ENCODE measurements at places on chromosomes 1 and 21.

GRCh38 chr1:184465489-184466146 lies 78.8 kb downstream of the C1orf21 start:
- no peak for DNase-seq

DNA sequence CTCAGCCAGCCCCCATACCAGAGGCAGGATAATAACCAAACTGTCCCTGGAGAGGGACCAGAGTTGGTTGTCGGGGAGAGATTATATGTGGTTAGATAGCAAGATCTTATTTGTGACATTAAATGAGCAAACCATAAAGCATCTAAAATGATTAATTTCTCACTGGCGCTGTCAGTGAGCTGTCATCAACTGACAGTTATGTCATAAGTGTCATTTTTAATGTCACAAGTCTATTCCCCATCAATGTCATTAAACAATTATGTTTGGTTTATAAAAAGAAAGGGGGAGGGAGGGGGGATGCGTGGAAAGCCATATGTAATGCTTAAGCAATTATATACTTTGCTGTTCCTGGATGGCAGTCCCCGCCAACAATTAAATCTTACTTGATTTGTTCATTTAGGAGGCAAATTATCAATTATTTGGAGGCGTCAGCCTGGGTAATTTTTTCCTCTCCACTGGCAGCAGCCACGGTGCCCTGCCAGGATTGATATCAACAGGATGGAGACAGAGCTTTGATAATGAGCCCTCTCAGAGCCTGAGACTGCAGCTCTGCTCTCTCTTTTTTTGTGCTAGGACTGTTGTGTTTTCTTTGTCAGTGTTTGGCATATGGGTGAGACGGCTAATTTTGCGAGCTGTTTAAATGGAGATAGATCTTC lies 333.6 kb upstream of the CAMK1G start:
- DNase-seq, result no peak

GRCh38 chr1:9455487-9456234 lies 83.6 kb upstream of the SLC25A33 start:
- DNase-seq, result no peak

- DNase-seq, result no peak
Measured at GRCh38 chr21:39029900-39030884, 153.1 kb downstream of the PSMG1 start.

GRCh38 chr21:39703578-39703977 lies 41.4 kb upstream of the IGSF5 start:
- no peak for DNase-seq

DNA sequence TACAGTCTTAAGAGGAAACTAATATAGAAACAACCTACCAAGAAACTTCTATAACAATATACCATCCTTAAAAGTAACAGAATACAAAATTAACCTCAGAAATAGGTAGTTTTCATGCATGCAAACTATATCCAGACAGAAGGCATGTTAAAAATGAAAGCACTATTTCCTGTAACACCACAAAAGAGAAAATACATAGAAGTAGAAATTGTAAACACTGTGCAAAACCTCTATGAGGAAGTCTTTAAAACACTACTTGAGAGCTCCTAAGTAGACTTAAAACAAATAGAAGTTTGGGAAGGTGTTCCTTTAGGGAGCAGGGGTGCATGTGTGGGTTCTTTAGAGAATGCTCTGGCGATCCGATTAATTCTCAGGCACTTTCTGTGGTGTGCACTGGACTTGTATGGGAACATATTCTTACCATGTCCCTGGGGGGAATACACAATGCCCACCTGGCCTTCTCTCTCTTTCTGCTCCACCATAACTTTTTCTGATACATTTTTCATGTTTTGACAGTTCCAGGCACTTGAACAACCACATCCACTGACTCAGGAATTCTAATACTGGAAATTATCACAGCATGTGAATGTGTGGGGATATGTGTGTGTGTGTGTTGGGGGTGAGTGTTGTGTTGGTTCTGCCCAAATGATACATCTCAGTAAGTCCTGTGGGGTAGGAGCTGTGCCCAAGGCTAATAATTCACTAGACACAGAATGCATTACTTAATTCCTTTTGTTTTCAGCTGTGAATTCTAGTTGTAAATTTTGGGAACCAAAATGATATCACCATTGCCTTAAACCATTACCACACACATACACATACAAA lies 866.3 kb upstream of the B3GALT2 start:
- DNase-seq, result no peak

GRCh38 chr1:91511386-91511785 lies 10.7 kb downstream of the CDC7 start:
- DNase-seq, result no peak
